Activated effector memory CD4-positive, alpha-beta T cell treated with Interleukin-2 at 50 U/mL for 16 hours (primary cell): ENCODE measurements at places on chromosomes 12 and 14.
A peak's percentile ranks its signal among the peaks of the same experiment; 100 is the strongest.

DNA sequence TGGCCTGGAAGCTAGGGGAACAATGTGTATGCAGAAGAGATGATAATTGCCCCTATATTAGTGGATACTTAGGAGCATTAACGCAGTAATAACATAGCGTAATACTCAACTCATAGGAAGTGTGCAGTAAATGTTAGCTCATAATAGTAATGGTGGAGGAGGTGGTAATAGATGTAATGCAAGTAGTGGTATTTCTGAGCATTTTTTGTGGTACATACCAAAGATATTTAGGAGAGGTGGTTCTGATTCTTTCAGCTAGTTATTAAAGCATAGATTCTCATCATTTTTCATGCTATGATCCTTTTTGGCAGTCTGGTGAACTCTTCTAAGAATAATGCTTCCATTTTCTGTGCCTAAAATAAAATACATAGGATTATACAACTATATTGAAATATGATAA lies 233.1 kb downstream of the PTPRO start:
- DNase-seq, result no peak

DNA sequence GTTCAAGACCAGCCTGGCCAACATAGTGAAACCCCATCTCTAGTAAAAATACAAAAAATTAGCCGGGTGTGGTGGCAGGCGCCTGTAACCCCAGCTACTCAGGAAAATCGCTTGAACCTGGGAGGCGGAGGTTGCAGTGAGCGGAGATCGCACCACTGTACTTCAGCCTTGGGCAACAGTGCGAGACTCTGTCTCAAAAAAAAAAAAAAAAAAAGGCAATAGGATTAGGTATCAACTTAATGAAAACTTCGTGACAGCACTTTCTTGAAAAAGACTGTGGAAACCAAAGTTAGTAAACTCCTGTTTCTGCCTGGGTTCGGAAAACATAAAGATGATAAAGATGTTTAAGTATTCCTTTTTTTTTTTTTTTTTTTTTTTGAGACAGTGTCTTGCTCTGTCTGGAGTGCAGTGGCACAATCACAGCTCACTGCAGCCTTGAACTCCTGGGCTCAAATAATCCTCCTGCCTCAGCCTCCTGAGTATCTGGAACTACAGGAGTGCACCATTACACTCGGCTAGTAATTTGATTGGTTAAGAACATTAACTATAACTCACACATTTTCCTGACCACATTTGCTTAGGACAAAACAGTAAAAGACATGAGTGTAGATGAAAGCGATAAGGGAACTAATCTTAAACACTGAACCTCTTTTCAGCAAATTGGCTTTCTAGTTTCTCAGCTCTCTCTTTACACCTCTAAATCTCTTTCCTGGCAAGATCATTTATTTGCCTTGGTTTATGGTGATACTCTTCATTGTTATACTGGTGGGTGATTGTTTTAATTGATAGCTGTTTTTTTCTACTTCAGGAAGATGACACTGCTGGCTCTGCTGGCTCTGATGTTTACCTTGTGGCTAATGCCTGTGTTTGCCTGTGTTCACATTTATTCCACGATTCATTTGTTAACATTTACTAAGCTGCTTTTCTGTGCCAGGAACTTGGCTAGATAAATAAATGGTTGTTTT lies 15.8 kb downstream of the HIF1A start:
- DNase-seq, result no peak

- DNase-seq, result no peak
These were observed 9.3 kb upstream of the ITGA5 start for GRCh38 chr12:54428050-54429013.

DNA sequence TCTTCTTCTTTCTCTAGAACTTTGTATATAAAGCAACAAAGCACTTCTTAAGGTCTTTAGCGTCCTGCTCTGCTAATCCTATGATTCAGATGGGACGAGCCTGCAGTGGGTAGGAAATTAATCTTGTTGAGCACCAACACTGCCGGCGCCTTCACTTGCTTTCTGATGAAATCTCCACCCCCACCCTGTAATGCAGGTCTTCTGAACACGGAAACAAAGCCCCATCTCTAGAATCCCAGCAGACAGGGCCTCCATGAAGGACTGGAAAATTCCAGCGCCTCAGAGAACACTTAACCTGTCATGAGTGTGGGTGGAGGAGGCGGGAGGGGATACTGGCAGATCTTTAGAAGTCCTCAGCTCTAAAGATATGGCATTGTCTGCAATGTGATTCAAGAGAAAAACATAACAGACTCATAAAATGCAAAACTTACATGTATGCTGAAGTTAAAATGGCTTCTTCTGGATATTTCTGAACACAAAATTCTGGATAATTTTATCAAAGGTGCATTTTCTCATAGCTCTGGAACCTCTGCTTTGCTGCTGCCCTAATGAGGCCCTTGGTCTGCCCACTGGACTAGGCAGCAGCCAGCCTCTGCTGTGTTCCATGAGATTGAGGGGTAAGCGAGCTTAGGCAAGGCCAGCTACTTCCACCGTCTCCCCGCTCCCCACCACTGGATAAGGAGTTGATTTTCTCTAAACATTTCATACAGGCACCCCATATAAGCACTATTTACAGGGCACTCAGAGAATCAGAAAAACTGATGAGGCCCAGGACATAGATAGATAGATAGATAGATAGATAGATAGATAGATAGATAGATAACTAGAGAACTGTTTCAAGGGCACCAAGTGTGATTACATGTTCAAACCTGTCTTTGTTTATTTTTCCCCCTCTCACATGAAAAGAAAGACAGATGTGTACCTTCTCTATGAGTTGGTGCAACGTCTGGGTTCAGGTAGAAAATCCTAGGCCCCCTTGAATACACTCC lies 43.1 kb downstream of the ZFP36L1 start:
- DNase-seq, result no peak

- DNase-seq, result no peak
These were observed 1.6 kb upstream of the MANSC4 start for GRCh38 chr12:27781680-27782079.

GRCh38 chr12:47387994-47388393 lies 308.2 kb upstream of the AMIGO2 start:
- no peak for DNase-seq

- DNase-seq, result peak; percentile 24
These were observed 13.7 kb downstream of the COL2A1 start for GRCh38 chr12:47990351-47991105.

DNA sequence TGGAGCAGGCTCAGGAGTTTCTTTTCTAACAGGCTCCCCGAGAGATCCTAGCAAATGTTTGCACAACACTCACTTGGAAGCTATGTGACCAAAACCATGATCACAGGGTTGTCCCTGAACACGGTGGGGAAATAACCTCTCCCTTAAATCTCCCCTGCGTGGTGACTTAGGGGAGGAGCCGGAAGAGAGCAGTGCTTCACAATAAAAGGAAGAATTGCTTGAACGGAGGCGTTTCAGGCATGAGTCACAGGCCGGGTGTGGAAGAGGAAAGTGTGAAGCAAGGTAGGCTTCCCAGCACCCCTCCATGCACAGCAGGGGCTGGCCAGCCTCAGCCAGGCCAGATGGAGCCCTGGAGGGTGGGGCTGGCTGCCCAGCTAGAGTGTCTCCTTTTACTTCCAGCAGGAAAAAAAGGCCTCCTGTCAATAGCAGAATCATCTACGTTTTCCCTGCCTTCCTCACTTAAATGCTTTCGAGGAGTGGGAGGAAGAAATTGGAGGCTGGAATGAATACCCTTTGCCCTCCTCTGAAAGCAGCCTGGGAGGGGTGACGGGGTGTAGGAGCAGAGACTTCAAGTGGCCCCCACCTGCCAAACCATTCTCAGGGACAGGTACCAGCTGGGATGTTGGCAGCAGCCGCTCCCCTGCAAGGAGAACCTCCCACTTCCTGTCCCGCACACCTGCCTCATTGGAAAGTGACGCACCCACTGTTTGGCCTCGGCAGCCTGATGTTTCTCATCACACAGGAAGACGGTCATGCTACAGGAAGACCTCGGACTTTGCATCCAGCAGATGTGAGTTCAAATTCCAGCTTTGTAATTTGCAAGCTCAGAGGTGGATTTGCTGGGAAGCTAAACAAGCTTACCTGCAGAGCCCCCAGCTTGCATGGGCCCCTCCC lies 30.1 kb upstream of the PPP2R5C start:
- DNase-seq, result peak; percentile 70

DNA sequence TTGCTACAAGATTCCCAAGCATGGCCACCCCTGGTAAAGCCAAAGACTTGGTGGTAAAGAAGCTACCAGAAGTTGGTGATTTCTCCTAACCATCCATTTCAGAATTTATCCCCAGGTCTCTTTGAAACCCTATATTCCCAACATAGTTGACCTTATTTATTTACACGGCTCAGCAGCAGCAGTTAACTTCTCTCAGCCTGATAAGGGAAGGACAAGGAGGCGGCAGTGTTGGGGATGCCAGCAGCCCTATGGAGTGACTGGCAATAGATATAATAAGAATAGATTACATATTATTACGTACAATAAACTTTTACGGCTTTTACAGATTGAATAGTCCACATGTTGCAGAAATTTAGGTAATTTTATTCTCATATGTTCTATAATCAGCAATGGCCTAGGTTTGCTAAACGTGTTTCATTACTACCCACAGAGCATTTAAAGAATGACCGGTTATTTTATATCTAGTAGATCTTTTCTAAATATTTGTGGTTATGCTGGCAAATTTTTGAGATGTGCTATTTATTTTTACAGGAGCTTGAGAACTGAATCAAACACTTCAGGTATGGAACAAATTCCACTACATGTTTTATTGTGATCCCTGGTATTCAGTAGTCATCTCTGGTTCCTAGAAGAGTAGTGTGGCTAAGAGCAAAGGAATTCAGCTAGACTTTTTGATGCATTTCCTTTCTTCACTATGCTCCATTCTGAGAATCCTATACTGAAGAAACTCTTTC lies 19.8 kb upstream of the PALS1 start:
- DNase-seq, result no peak

- no peak for DNase-seq
These were observed 357 bp downstream of the HOMEZ start for GRCh38 chr14:23285530-23286019.

- DNase-seq, result no peak
These were observed 666.6 kb downstream of the NRXN3 start for GRCh38 chr14:78836777-78837176.
